ENCODE measurements at places on chromosomes 6 and 20.

GRCh38 chr6:139602577-139602976 is 228.1 kb upstream of the CITED2 start:
- no peak for DNase-seq

DNA sequence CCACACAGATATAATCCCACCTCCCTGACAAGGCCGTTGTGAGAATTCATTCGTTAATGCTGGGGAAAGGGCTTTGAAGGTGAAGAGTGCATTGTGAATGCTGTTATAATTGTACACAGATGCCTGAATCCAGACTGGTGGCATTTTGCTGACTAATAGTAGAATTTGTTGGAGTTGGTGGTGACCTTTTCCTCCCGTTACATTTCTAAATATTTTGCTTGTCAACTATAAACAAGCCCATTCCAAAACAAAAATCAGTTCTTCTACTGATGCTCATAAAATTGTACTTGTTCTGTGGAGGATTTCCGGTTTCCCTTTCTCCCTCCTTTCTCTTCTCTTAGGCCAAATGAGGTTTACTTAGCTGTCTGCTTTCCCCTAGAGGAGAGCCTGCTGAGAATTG is 253.1 kb upstream of the SUPT3H start:
- DNase-seq = no peak

GRCh38 chr6:110981202-110981600 is 637 bp upstream of the RPF2 start:
- no peak for DNase-seq

DNA sequence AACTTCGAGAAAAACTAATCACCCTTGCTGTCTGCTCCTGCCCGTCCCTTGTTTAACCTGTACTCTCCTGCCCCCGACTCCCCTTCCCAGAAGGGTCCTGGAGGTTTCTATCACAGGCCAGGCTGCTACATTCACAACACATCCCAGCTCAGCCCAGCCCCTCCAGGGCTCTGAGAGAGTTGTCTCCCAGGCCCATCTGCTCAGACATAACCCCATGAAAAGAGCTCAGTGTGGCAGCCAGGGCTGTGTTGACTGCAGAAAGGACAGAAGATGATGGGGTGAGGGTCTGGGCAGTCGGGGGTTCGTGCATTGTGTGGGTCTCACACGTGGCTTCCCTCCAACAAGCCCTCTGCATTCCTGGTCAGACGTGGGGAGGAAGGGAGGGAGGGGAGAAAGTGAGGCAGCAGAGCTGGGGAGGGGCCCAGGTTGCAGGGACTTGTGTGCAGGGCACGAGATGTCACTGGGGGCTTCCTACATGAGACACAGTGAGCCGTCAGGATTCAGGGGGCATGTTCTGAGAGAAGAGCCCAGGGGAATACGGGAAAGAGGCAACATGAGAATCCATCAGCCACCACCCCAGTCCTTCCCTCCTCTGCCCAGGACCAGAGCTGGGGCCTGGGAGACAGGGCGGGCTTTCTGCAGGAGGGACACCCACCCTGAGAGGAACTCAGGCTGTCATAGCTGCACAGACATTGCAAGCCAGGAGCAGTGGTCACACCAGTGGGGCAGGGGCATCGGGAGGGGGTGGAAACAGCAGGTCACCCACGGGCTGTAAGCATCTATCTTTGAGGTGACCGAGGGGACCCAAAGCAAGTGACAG is 372.9 kb downstream of the PREX1 start:
- DNase-seq = no peak

- no peak for DNase-seq
Measured at GRCh38 chr6:128242765-128243403, 277.5 kb downstream of the PTPRK start.

- DNase-seq = no peak
Measured at GRCh38 chr20:47543006-47543431, 41.3 kb downstream of the NCOA3 start.

- no peak for DNase-seq
Measured at GRCh38 chr6:130529569-130530149, 163.8 kb downstream of the TMEM200A start.

DNA sequence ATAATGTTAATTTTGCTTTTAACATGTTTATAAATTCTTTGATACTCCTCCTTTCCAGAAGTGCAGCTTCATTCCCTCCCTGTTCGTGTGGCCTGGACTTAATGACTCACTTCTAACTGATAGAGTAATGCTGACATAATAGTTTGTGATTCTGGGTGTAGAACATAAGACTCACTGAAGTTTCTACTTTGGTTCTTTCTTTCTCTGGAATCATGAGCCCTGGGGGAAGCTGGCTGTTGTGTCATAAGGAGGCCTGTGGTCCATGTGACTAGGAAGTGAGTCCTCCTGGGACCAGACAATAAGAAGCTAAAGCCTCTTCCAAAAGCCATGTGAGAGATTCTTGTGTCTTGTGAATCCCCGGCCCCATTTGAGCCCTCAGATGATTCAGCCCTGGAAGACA is 30.5 kb upstream of the HLA-G start:
- no peak for DNase-seq

GRCh38 chr20:50708845-50709635 is 17.7 kb upstream of the RIPOR3 start:
- DNase-seq = no peak

- no peak for DNase-seq
Measured at GRCh38 chr20:18712882-18713281, 100.7 kb upstream of the SCP2D1 start.

DNA sequence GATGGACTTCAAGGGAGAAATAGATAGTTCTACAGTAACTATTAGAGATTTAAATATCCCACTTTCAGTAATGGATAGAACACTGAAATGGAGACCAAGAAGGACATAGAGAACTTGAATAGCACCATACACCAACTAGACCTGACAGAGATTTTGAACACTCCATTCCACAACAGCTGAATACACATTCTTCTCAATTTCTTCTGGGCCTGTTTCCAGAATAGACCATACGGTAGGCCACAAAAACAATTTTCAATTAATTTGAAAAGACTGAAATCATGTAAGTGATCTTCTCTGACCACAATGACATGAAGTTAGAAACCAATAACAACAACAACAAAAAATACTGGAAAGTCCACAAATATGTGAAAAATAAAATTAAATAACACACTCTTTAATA is 979.1 kb upstream of the FLRT3 start:
- no peak for DNase-seq

- DNase-seq = no peak
Measured at GRCh38 chr6:96975852-96976251, 51.3 kb downstream of the KLHL32 start.

All from T-helper 17 cell (primary cell).